Lower leg skin (tissue), 4 donors: ENCODE measurements at places on chromosomes 13 and 19.

DNA sequence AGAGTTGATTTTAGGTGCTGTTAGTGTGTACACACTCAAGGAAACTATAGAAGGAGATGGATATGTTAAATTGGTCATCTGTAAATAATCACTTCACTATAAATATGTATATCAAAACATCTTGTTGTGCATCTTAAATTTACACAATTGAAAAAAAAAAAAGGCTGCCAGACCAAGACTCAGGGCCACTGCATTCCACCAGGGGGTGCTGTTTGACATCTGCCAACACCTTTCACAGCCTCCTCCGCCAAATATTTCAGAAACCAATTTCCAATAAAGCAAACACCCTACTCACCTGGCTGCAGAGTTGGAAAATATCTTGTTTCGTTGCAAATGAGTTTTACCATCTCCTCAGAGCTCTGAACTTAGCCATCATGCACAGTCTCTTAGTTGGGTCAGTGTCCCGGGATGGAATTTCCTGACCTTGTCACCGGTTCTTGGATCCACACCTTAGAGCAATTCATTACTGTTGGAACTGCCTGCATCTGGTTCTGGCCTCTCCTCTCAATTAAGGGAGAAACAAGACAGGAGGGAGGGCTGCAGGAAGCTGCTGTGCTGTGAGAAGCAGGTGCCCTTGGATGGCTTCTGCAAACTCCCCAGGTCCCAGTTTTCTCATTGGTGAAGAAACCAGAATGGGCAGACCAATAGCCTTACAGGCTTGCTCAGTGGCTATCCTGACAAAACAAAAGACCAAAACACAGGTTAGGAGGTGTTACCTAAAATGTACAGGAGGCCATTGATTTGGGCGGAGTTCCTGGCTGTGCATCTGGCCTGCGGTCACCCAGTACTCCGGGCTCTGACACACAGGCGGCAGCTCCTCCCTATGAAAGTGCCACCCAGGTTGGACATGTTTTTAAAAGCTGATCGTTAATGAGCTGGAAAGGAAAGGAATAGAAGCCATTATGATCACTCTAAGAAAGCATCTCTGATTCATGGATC is 746.6 kb downstream of the UQCRFS1 start:
- peak; percentile 88 for DNase-seq

- no peak for DNase-seq
Measured at GRCh38 chr13:23629566-23630272, 59.5 kb downstream of the TNFRSF19 start.

DNA sequence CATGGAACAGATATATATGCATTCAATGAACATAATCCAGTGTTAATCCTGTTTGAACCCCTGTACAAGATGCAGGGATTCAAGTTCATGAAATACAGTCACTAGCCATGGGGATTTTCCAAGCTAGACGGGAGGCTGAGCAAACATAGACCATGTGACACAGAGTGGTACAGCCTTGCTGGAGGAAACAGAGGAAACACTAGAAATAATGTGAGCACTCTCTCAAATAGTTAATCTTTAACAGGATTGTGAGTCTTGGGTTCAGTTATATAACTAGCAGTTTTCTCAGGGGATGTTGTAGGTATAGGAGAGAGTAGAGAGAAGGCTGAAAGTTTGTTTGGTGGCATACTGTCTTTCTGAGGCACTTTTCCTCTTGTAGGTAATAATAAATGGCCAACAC is 13.9 kb upstream of the LGALS16 start:
- DNase-seq, result no peak

- DNase-seq, result no peak
Measured at GRCh38 chr19:53991224-53992113, at the start of gene CACNG6. Gene CACNG6, plus strand, starts transcription at chr19:53991637. Its CDS starts 1,241 bp downstream, at chr19:53992878.

- no peak for DNase-seq
Measured at GRCh38 chr13:95117092-95117491, 184.2 kb downstream of the ABCC4 start.

GRCh38 chr19:38683393-38684077 is 36.1 kb downstream of the ACTN4 start:
- DNase-seq, result peak; percentile 81

DNA sequence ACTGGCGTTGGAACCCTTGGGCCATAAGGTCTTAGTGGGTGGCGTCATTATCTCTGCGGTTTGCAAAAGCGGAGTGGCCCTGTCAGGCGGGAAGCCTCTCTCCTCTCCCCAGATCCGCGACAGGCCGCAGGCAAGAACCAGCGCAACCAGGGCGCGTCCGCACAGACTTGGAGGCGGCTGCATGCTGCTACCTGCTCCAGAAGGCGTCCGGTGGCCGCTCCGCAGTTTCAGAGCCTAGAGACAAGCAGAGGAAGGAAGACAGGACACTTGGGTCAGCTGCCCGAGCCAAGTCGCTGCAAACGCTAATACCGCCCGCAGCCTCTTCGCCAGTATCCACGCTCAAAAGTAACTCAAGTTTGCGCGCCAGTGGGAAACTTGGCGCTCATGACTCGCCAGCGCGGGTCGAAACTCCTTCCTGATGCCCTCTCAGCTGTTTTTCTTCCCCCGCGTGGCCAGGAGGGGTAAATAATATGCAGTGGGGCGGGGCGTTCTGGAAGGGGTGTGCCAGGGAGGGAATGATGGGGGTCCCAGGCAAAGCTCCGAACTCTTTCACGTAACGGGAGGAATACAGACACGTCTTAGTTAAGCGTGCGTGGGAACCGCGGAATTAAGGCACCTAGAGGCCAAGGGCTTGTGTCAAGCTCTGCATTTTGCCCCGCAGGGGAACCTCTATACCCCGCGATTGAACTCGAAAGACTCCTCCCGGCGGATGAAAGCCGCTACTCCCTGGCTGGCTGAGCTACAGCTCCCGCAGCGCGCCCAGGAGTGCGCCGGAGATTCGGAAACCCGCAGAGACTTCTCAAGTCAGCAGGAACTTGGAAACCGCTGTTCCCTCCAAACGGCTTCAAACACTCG is at the start of gene EDNRB:
TSS of gene EDNRB (minus strand) at position 441 of the 855 bp plus-strand sequence. CDS start at position 183, 258 bp downstream.
- DNase-seq, result peak; percentile 22

DNA sequence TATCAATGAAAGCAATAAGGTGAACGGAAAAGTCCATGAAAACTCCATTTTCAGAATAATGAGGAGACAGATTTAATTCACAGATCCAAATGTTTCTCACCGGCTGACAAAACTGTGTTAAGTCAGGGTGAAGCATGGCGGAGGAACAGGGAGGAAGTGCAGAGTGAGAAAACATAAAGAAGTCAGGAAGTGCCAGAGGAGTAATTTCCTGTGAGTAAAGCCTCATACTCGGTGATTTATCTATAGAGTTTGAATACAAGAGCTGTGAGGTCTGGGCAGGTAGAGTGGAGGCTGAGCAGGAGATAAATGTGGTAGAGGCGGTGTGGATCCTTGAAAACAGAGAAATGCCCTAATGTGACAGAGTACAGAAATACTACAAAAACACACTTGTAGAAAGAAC is 11.4 kb downstream of the CARD8 start:
- no peak for DNase-seq

GRCh38 chr19:43731346-43731745 is 15.5 kb downstream of the IRGC start:
- DNase-seq, result no peak

DNA sequence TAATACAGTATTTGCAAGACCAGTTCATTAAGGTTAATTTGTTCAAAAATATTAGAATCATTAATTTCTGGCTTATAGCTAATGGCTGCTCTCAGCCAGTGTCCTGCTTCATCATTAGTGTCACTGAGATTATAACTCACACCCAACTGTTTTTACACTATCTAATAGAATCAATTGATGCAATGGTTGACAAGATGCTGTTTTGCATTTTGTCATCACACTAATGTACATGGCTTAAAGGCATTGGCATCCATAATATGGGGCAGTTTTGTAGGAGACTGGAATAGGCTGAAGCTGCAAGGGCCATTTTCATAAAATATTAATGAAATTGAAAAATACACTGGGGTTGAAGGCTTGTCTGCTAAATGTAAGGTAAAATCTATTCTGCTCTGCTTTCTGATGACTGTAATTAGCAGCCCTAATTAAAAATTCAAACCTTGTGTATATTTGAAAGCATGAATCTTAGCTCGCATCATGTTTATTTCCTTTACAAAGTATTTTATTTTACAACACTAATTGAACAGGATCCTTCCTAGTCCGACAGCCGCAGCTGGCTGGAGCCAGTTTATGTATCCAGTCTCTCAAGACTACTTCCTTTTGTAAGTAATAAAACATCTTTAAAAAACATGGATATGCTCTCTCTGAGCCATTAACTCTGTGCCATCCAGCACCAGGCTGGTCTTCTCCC is 296.7 kb downstream of the POU4F1 start:
- no peak for DNase-seq

- DNase-seq, result no peak
Measured at GRCh38 chr13:94056362-94056990, 423.0 kb downstream of the DCT start.

- DNase-seq, result no peak
Measured at GRCh38 chr19:35478794-35479677, 11.2 kb downstream of the KRTDAP start.

GRCh38 chr19:41398598-41398997 is 980 bp downstream of the BCKDHA start:
- DNase-seq, result no peak

DNA sequence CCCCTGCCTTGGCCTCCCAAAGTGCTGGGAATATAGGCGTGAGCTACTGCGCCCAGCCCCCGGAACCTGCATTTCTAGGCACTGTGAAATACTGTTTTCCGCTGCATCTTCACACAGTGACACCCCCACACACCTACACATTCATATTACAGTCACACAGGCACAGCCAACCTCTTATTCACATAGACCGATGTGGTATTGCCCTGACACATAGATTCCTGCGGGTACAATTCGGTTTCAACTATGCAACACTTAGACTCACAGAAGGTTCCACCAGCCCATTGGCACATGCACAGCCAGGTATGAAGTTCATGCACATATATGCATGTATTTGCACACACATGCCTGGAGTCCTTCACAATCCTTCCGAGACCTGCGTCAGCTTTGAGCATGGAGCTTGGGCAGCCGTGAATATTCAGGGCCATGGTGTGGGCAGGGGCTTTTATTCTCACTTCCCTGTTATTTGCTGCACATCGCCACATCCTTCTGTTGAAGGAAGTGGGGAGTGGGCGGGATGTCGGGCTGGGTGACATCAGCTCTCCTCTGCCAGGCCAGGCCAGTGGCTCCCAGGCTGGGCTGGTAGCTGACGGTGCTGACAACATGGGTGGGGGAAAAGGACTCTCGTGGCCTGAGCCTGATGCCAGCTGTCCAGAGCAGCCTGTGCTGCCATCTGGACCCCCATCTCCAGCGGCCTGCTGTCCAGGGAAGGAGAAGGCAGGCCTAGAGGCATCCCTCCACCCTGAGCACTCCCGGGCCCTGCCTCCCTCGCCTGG is 5.4 kb upstream of the CDC37 start:
- DNase-seq, result no peak

- no peak for DNase-seq
Measured at GRCh38 chr19:13712767-13713201, 51.5 kb upstream of the MRI1 start.

GRCh38 chr19:8251025-8251472 is 41.9 kb downstream of the CERS4 start:
- DNase-seq, result peak; percentile 49
